ENCODE measurements at places on chromosomes 4 and X.

DNA sequence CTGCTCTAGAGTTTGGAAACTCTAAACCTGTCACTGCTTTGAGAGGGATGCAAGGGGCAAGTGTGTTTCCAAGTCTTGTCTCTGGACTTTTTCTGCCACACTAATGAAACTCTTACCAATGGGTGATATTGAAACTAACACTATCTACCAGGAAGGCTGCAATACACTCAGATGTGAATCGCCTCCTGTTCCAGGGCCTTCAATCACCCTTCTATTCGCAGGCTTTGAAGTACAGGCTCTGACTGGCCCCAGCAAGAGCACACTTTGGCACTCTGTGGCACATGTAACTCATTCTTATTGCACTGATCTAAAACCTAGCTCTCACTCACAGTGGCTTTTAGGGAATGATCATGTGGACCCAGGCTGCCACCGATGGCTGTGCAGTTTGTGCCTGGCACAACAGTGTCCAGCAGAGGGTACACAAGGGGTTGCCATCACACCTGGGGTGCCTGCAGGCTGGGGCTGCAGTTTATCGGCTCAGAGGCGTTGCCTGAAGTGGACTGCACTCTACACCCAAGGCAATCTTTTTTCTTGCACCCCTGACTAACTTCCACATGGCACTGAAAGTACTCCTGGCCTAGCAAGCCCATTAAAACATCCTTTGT, 210.8 kb downstream of the MGST2 start:
- DNase-seq: no peak

- DNase-seq: no peak
Observed at GRCh38 chrX:10636851-10637250, 16.5 kb upstream of the MID1 start.

DNA sequence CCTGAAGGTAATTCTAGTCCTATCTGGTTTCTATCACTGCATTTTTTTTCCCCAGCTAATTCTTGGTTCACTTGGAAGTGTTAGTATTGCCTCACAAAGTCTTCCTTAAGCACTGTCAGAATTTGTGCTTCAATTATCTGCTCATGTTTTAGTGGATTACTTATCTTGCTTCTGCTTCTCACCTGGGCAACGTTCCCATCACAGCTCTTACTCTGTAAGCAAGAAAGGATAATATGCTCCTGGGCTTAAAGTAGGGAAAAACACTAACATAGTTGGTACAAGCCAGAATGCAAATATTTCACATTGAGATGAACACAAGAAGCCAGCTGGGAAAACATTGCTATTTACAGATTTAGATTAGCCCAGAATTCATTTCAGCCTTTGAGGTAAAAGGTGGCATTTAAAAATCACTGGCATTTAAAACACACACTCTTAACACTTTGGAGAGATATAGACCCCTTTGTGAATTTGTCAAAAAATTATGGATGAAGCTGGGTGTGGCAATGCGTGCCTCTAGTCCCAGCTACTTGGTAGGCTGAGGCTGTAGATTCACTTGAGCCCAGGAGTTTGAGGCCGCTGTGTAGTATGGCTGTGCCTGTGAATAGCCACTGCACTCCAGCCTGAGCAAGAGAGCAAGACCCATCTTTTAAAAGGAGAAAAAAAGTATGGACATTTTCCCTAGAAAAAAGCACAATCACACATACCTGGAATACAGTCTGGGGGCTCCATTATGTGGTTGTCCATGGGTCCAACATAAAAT, 6.6 kb upstream of the PTPN13 start:
- no peak for DNase-seq

DNA sequence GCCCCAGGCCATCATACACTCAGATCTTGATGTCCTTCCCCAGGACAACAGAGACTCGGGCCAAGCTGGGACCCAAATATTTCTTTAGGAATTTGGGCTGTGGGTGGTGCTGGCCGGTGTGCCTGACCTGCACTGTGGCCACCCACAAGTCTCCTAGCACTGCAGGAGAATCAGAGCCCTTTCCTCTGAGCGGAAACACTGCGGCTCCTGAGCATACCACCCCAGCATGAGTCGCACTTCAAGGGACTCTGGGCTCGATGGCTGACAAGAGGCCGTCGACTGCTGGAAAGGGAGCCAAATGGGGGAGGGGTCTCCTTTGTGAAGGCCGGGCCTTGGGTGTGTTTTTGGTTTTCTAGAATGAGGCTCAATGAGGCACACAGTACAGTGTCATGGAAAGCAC, 13.0 kb upstream of the IRAK1 start:
- no peak for DNase-seq

DNA sequence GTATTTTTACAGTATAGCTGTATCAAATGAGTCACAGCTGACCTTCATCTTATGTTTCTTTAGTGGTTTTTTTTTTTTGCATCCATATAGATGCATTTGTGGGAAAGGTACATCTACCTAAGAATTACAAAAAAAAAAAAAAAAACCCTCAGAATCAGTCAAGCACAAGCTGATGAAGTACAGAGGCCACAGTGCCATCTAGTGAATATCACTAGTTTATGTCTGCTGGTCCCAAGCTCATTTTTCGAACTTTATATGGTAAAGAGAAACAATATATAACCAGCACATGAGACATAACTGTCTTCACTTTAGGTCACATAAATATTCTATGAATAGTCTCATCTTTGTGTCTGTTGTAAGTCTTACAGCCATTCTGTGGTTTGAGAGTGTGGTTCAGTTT, 220.1 kb downstream of the DLG3 start:
- DNase-seq: peak; percentile 10
